ENCODE measurements at places on chromosomes 13 and 19. TPM values are rescaled to one million over a fixed set of nuclear protein-coding genes. Genes with fewer than 3 reads are reported as not detected.

DNA sequence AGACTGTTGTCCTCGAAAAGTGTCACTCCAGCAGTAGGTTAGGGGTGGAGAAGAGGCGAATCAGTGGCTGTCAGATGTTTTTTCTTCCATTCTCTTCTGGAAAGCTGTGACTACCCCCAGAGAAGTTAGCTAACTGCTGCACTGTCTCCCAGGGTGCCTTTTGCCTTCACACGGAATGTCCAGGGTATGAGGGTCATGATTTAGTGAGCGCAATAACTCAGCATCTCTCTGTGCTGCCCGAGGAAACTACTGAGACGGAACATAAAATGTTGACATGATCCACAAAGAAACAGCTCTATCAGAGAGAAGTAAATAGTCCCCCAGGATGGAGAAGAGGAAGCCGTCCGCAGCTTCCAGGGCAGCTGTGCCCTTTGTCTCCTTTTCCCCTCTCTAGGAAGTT, 254.0 kb upstream of the ARGLU1 start:
- DNase-seq, result no peak
- no peaks in the 10 kb centered on the region for H3K36me3 ChIP-seq
- no peak overlapping the region for H3K27ac ChIP-seq
- H3K27me3 ChIP-seq, result no peaks in the 10 kb centered on the region
- no peaks in the 10 kb centered on the region for H3K4me1 ChIP-seq

The SLC10A2 gene
- not detected for total RNA-seq

The GRIN3B gene
- total RNA-seq, result not detected

The SYCN gene
- not detected for total RNA-seq
